ENCODE measurements at places on chromosomes 4 and X.

- DNase-seq, result no peak
These were observed 22.4 kb downstream of the FAM53A start for GRCh38 chr4:1661695-1662094.

- no peak for DNase-seq
These were observed 51.9 kb downstream of the DLG3 start for GRCh38 chrX:70496491-70496890.

GRCh38 chrX:15350329-15350996, 15.1 kb upstream of the PIGA start:
- DNase-seq, result no peak

- no peak for DNase-seq
These were observed 137.2 kb upstream of the ETNPPL start for GRCh38 chr4:108900018-108900580.

GRCh38 chrX:107537815-107538214, 88.4 kb downstream of the FRMPD3 start:
- no peak for DNase-seq

DNA sequence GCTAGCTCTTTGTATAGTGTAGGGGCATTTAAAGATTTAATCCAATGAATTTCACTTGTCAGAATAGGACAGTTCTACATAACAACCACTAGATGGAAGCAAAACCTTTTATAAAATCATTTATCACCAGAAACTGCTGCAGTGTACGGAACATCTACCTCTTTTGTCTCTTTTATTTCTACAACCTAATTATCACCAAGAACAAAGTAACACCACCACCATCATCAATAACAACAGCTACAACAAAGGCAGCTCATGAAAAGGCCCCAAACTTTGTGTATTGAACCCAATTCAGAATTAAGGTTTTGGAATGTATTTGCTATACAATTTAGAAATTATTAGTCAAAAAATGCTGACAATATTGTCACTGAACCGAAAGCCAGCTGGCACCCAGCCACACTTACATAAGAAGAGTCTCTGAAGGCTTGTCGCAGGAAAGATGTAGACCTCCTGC, 260.9 kb upstream of the RPS6KA3 start:
- no peak for DNase-seq

- no peak for DNase-seq
These were observed 160.1 kb downstream of the TET2 start for GRCh38 chr4:105306820-105307219.

- peak; percentile 45 for DNase-seq
These were observed 3.4 kb upstream of the USP53 start for GRCh38 chr4:119209077-119209476.

DNA sequence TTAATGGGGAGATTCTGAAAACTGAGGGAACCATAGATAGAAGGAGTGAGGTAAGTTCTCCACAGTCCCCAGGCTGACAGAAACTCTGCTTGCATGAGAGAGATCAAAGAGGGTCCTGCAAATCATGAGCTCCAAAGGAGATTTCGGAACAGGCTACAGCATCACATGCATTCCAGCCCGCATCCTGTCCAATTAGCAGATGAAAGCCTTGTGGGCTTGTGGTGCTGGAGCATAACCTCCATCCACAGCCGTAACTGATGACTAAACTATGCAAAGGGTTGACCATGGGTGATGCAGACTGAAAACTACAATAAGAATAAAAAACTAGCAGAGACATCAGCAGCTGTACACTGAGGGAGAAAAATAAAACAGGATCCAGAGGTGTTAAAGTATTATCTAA, 654.5 kb downstream of the TLL1 start:
- no peak for DNase-seq

- no peak for DNase-seq
These were observed 56.0 kb downstream of the RAI2 start for GRCh38 chrX:17805120-17805519.

DNA sequence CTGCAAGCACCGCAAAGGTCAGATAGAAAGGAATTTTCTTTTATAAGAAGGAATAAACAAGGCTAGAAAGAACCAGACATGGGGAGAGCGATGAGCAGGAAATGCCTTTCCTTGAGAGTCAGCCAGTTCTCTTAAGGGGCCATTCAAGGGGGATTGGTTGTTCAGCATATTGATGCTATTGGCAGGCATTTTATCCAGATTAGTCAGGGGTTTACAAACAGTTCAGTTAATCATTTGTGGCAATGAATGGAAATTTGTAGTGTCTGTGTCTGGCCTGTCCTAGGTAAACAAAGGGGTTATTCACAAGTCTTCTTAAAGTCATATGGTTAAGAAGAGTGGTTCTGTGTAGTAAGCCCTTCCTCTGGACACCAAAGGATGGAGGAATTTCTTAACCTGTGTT, 184.7 kb upstream of the FRMPD4 start:
- DNase-seq, result no peak

GRCh38 chrX:14729058-14729457, 143.8 kb downstream of the FANCB start:
- DNase-seq, result no peak

DNA sequence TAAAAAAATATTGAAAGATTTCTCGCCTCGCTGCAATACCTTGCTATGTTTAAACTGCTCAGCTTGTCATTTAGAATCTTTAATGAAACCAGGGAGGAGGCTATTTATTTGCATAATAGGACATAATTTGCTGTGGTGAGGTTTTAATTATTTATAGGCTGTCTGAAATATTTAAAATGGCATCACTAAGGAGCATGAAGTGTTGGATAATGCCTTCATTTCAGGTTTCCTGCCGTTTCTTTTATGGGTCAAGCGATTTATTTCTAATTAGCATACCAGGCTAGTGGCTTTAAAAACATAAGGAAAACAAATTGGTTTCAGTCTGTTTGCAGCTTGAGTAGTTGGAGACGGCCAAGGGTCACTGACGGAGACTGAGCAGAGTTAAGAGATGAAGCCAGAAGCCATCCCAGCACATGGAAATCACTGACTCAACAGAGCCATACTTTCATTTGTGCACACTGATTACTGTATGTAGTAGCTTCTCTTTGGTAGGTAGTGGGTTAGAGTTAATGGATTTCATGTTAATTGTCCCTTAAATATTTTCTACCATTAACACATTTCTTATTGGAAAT, 1962.4 kb upstream of the TENM3 start:
- no peak for DNase-seq

GRCh38 chrX:151042842-151043241, 59.7 kb downstream of the HMGB3 start:
- no peak for DNase-seq

- no peak for DNase-seq
These were observed 40.0 kb upstream of the ARSJ start for GRCh38 chr4:114019276-114019968.

DNA sequence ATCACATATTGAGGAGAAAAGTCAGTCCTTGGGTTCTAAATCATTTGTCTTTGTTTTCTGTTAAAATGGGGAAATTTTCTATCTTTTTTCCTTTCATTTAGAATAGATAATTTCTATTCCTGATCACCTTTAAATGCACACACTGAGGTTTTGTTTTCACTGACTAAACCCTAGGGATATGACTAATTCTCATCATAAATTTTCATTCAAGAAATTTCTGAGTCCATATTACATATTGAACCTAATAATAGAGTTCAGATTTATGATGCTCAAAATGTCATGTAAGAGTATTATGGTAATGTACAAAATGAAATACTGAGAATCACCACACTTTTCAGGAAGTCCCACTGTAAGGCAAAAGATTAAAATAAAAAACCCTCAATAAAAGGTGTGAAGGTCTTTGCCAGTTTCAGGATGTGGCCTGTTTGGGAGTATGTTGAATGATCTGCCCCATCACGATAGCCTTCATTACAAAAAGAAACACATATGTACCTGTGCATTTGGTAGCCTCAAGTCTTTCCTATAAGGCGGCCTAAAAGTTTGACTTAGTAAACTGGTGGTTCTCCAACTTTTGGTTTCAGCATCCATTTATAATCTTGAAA, 49.4 kb downstream of the LEF1 start:
- no peak for DNase-seq

GRCh38 chrX:96568071-96568470, 116.6 kb upstream of the DIAPH2 start:
- no peak for DNase-seq

DNA sequence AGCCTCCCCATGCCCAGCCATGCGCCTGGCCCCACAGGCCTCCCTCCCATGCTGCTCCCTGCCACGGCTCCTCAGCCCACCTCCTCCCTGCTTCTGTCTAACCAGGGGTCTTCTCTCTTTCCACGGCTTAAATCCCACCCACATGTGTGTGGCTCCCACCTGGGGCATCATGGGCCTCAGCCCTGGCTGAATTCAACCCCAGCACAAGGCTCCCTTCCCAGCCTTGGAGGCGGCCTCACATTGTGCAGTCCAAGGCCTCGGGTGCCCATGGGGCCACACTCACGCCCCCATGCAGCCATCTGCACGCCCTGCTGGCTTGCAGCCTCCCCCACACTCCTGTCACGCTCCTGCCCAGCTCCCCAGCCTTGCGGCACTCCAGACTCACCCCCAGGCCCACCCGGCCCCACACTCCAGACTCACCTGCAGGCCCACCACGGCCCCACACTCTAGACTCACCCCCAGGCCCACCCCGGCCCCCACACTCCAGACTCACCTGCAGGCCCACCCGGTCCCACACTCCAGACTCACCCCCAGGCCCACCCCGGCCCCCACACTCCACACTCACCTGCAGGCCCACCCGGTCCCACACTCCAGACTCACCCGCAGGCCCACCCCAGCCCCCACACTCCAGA, 27.0 kb downstream of the MAEA start:
- no peak for DNase-seq

DNA sequence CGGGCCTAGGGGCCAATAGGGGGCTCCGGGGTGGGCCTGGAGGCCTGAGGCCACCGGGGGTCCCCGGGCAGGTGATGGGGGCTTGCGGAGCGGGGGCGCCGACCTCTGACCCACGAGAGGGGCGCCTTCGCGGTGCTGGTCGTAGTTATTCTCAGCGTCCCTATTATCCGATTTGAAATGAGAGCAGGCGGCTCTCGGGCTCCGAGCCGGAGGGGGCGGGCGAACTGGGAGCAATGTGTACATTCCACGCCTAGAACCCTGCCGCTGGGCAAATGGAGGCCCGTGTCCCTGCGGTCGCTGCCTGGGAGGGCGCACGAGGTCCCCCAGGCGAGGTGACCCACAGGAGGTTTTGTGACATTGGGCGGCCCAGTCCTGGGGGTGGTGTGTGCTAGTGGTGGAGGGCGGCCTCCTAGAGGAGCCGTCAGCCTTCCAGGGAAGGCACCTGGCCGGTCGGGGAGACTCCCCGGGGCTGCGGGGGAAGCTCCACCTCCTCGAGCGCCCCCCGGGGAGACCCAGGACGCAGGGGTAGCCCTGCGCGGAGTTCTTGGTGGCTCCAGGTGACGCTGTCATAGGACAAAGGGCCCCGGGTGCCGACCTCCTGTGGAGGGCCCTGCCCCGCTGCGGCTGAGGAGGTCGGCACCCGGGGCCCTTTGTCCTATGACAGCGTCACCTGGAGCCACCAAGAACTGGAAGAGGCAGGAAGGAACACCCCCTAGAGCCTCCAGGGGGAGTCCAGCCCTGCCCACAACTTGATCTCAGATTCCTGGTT, 102.6 kb upstream of the PRKX start:
- no peak for DNase-seq

GRCh38 chr4:75599647-75600046, 30.7 kb downstream of the CDKL2 start:
- DNase-seq, result no peak

DNA sequence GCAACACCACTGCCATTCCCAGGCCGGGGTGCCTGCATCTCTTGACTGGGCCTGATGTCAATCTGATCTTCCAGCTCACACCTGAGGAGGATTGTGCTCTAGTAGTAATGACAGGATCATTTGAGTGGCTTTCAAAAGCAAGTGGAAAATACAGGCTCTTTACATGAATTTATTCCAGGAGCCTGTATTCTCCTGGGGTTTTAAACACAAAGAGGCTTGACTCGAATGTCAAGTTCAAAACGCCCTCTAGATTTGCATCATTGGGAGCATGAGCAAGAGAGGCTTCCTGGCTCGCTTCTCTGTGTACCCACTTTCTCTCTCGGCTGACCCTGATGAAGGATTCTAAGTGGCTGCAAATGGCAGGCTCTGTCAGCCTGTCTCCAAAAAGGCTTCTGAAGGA, 199.5 kb upstream of the PUDP start:
- DNase-seq, result no peak

DNA sequence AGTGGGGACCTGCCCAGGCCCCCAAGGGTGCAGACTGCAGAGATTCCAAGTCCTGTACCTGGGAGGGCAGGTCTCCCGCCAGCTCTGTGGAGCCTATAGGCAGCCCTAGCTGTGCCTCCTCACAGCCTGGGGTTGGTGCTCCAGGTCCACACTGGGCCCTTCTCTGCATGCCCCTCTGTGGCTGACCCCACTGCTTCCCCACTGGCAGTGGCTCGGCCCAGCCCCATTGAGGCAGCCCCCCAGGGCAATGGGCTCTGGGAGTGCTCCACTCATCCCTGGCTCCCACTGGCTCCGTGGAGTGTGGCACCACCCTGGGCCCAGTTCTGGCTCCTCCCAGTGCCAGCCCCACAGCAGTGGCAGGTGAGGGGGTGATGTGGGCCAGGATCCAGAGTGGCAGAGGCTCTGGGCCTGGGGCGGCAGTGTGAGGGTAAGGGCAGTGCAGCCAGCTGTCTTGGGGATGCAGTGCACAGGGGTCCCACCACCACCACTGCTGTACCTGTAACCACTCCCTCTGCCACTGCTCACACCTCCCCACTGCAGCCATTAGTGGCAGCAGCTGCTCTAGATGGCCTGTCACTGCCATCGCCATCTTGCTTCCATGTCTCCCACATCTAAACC, 312.2 kb downstream of the GPM6A start:
- DNase-seq, result no peak

- DNase-seq, result no peak
These were observed 43.8 kb upstream of the CPEB2 start for GRCh38 chr4:14958436-14958835.

DNA sequence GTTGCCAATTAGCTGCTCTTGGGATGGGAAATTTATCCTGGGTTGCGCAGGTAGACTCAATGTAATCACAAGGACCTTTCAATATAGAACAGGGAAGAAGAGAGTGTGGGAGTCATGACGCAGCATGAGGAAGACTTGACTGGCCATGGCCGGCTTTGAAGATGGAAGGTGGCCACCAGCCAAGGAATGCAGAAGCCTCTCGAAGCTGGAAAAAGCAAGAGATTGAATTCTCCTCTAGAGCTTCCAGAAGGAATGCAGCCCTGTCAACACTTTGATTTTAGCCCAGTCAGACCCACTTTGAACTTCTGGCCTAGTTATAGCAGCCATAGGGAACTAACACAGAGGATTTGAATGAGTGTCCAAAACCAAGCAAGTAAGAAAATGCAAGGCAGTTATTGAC, 14.7 kb upstream of the SH3KBP1 start:
- DNase-seq, result no peak

DNA sequence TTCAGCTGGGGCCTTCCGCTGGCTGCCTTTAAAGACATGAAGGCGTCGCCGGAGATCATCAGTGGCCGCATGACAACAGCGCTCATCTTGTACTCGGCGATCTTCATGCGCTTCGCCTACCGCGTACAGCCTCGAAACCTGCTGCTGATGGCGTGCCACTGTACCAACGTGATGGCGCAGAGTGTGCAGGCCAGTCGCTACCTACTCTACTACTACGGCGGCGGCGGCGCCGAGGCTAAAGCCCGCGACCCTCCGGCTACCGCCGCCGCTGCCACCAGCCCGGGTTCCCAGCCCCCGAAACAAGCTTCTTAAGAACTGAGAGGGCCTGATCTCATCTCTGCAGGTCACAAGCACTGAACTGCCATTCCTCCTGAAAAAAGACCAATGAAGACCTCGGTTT, 437 bp downstream of the MPC1L start:
- DNase-seq, result no peak

All from stimulated activated CD4-positive, alpha-beta T cell treated with anti-CD3 and anti-CD28 coated beads, Interleukin-1b, Interleukin-23, amount 100 ng/mL, for 24 hours (primary cell).